ENCODE measurements at places on chromosomes 7 and 10. TPM values are rescaled to one million over a fixed set of nuclear protein-coding genes. Genes with fewer than 3 reads are reported as not detected.

- no peak for DNase-seq
Observed at GRCh38 chr10:120768227-120768626, 82.9 kb upstream of the WDR11 start.

GRCh38 chr10:106947643-106948042 lies 216.9 kb downstream of the SORCS1 start:
- no peak for DNase-seq

DNA sequence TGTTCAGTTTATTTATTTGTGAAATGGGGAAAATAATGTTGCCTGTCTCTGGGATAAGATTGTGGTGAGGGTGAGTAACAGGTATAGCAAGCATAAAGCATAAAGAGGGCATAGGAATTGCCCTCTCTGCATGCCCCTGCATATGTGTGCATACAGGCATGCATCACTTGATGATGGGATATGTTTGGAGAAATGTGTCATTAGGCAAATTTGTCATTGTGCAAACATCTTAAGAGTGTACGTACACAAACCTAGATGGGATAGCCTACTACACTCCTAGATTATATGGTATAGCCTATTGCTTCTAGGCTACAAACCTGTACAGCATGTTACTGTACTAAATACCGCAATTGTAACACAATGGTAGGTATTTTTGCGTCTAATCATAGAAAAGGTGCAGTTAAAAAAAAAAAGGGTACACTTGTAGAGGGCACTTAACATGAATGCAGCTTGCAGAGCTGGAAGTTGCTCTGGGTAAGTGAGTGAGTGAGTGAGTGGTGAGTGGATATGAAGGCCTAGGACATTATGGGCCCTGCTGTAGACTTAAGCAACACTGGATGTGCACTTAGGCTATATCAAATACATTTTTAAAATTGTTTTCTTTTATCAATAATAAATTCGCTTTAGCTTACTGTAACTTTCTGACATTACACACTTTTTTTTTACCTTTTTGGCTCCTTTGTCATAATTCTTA lies 386.5 kb upstream of the ANKRD30A start:
- no peak for DNase-seq

The CYP2C19 gene
- not detected for total RNA-seq

DNA sequence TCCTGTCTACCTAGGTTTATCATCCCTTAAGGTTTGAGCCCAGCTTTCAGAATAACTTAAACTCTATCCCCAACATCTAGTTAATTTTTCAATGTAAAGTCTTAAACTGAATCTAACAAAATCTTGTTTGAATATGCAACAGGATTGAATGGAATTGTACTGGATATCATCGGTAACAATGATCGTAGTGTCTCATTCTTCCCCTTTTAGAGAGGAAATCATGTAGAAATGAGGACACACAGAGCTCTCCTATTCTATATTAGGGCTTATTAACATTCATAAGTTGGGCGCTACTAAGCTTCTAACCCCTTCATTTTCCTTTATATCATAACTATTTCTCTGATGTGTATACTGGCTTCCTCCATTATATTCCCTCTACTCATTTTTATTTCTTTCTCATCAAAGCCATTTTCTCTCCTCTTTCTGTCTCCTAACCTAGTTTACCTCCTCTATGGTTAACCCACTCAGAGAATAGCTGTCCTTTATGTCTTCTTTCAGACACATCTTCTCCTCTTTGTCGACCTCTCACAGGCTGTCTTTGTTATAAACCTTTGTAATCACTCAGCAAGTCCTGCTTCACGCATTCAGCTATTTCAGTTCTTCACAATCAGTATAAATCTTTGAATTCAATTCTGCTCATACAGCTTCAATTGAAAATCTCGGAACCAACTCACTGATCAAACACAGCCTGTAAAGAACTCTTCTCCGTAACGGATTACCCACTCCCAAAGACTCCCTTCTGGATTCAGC lies 1019.0 kb upstream of the C7orf33 start:
- DNase-seq, result no peak

- DNase-seq, result no peak
Observed at GRCh38 chr7:124349443-124349842, 316.6 kb upstream of the TMEM229A start.

GRCh38 chr7:81790686-81791085 lies 20.8 kb upstream of the HGF start:
- DNase-seq, result no peak

The GSTO2 gene
- total RNA-seq, result 0.55 TPM

DNA sequence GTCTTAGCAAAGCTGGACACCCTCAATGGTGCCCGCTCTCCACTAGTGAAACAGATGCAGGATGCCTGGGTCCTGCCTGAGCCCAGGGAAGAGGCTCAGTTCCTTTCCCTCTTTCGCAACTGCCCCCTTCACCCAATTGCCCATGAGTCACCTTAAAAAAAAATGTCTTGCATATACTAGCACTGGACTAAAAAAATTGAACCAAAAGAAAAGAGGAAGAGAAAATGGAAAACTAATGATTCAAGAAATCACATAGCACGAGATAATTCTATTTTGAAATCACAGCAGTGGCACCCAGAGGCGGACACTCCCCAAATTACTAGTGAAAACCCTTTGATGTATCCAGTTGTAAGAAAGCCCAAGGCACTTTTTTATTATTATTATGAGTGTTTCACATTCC lies 972.5 kb downstream of the LRMDA start:
- DNase-seq, result peak; percentile 62

The NPS gene
- not detected for total RNA-seq

The WDFY4 gene
- 0.70 TPM for total RNA-seq

GRCh38 chr7:139774376-139774775 lies 3.4 kb downstream of the HIPK2 start:
- no peak for DNase-seq

GRCh38 chr7:36151921-36152755 lies 916 bp upstream of the EEPD1 start:
- DNase-seq, result no peak

DNA sequence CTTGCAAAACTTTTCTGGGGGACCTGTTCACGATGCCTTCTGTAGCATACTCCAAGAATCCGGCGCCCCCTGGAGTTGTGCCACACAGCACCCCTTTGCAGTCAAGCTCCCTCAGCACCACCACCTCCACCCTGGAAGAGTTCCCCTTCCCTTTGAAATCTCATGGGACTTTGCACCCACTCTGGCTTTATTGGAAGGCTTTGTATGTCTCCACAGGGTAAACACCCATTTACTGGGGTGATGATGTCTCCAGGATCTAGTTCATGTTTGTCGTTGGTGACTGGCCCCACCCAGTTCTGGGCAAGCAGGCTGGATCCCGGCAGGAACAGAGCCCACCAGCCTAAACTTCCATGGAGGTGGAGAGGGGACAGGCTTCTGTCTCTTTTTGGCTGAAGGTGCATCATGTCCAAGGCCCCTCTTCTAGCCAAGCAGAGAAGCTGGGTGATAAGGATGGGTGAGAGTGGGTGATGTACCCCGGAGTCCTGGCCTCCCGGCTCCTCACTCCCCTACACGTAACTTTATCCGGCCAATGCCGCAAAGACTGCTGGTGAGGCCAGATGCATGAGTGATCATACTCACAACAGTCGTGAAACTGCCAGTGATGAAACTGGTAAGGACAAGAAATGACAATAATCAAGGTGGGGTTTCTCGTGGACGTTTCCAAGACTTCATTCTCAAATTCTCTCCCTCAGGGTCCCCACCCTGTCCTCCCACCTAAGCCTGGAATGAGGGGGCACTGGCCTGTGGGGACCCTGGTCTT lies 695 bp upstream of the CLDN4 start:
- DNase-seq, result no peak

- no peak for DNase-seq
Observed at GRCh38 chr10:97854743-97855142, 5.1 kb downstream of the GOLGA7B start.

The ENKUR gene
- total RNA-seq, result not detected

GRCh38 chr10:73408061-73408460 lies 5.8 kb downstream of the ANXA7 start:
- DNase-seq, result no peak

- no peak for DNase-seq
Observed at GRCh38 chr10:114315566-114316420, 76.7 kb downstream of the VWA2 start.

DNA sequence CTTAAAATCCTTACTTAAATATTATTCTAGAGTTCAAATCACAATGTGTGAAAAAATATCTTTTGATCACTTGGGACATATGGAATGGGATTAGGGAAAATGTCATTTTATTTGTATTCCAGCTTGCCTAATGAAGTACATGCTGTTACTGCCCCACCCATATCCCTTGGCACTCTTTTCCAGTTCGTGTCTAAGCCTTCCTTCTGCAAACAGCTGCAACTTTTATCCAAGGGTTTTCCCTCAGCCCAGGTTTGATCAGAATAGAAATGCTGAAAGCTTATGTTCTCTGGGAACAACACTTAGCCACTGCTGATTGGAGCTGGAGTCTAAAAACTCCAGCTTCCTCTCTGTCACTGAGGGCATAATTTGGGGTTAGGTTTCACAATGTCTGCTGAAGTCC lies 214.1 kb upstream of the FAM3C start:
- no peak for DNase-seq
